ENCODE measurements at places on chromosomes 1 and 21.
A peak's percentile ranks its signal among the peaks of the same experiment; 100 is the strongest.

GRCh38 chr1:94531664-94532063 lies 9.9 kb downstream of the F3 start:
- DNase-seq = no peak

GRCh38 chr1:110872745-110873720 lies at the start of gene CD53:
CD53 (plus strand) TSS chr1:110873148; CDS start chr1:110891409, 18,261 bp downstream.
- no peak for DNase-seq

DNA sequence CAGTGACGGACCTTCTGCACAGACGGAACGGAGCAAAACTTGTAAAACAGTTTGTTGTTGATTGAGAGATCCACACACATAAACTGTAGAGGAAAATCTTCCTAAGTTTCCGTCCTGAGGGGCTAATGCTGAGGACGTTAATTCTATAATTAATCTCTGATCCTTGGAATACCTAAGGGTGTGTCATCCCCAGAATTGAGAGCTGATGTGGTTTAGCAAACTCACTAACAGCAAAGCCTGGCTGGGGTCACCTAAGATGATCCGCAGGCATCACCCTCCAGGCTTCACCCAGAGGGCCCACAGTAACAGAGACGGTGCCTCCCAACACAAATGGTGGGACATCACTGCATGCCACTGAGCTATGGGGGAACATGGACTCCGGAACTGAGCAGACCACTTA lies 97.5 kb downstream of the SMYD2 start:
- DNase-seq = no peak

DNA sequence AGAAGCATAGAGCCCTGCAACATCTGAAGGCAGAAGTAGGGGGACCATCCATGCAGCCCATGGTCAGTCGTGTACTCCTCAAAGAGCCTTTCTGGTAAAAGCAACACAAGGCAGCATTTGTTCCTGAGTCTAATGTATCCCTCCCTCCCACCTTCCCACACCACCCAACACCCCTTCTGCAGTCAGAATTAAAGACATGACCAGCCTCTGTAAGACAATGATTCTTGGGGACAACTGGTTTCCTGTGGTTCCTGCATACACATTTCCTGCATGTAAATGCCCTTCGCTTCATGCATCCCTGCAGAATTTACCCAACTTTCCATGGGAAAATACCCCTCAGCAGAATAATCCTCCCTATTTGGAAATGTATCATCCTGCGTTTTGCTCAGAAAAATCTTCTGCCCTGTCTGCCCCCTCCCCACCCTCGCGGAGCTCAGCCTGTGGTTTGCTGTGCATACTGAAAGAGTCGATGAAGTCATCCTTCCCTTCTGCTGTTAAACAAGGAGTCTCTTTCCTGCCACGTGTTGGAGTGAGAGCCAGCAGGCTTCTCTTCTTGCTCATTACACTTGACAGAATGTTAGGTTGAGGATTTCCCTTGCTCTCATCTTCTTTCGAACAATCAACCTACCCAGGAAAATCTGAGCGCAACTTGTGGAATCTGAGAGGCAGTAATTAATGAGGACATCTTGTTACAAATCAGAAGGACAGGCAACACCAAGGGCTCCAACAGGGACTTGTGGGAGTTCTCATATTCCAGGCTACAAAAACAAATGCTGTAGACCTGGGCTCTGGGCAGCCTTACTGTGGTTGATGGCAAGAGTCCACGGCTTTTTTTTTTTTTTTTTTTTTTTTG lies 4.7 kb downstream of the TNN start:
- DNase-seq = peak; percentile 73

- no peak for DNase-seq
Measured at GRCh38 chr1:147717706-147718097, 42.7 kb downstream of the GJA5 start.

GRCh38 chr1:21716169-21716568 lies 47.0 kb upstream of the RAP1GAP start:
- no peak for DNase-seq

GRCh38 chr1:87106867-87107266 lies 192.4 kb downstream of the HS2ST1 start:
- no peak for DNase-seq

DNA sequence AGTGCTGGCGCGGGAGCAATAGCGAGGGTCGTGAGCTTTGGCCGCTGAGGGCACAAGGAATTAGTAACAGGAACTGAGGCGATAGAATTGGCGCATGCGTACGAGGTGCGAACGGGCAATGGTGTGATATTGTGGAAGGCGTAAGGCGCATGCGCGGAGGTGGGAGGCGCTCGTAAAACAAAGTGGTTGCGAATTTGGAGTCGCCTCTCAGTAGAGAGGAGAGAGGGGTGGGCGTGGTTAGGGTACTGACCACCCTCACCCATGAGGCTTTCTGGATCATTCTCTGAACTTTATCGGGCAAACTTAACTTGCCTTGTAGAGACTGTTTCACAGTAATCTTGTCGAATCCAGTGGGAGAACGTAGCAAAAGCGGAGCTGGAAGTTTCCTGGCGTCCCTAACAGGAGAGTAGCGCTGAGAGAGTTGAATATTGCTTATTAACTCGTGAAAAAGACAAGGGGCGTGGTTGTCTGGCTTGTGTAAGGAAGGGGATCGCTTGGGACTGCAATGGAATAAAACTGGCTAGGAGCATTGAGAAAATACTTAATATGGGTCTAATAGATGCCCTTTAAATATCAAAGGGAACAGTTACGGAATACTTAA lies 427 bp downstream of the CKS1B start:
- peak; percentile 98 for DNase-seq

DNA sequence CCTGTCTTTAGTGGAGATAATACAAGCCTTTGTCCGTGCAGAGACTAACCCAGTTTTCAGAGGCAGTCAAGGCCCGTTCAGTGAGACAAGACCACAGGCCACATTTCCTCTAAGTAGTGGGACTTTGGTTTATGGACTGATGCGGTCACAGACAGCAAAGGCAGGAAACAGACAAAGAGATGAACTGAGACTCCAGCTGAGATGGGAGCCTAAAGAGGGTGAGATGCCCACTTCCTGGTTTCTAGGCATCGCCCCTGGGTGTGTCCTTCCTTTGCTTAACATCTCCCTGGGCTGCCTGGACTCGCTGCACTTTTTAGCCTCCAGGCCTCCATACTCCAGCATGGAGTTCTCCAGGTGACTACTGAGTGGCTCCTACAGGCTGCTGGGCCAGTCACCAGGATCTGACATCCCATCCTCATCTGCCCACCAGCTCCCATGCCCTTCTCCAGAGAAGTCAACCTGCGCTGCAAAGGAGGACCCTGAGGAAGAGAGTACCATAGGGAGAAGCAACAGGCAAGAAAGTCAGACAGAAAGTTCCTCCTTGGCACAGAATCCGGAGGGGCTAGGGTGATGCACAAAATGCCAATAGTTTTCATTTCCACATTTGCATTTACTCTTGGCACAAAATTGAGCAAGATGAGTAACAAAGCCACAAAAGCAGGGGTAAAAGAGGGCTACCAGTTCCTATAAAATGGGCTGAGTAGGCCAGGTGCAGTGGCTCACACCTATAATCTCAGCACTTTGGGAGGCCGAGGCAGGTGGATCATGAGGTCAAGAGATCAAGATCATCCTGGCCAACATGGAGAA lies 15.1 kb downstream of the THEMIS2 start:
- DNase-seq = no peak

DNA sequence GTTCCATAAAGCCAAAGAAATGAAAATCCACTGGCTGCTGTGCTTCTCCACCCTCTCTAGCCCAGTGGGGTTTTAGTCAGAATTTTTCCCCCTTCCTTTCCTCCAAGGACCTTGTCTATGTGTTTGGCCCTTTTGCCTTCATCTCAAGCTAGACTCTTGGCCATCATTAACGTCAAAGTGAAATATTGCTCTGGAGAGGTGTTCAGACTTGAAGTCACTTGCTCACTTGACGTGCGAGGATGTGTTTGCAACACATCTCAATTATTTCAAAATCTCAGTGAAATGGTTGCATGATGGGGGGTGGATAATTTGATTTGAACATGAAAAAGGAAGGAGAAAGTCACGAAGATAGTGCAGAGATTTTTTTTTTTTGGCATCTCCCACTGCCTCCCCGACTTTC lies 13.6 kb downstream of the EVA1C start:
- DNase-seq = no peak

DNA sequence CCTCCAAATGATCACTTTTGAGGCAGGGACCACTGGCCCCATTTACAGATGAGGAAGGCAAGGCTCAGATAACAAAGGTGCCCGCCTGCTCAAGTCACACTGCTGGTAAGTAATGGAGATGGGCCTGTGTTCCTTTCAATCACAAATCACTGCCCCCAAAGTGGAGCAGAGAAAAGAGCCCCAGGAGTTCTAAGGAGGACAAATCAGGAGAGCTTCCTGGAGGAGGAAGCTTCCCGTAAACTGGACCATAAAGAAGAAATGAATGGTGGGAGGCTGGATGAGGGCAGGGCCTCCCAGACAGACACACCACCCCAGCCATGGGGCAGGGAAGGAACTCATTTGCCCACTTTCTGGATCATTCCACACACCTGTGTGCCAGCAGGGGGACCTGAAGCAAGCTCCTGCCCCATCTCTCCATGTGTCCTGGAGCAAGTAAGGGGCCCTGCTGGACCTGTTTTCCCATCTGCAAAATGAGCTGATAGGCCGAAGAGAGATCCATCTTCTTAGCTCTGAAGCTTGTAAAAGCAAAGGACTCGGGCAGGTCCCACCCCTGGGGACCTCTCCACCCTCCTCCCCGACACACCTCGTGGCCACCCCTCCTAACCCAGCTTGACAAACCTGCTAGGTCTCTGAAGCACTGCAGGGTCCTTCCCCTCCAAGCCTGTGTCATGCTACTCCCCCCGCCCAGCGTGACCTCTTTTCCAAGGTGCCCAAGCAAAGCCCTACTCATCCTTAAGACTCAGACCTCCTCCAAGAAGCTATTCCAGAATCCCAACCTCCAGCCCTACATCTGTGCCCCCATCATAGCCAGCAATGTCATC lies 5.5 kb downstream of the LAPTM5 start:
- no peak for DNase-seq

GRCh38 chr1:60564916-60565750 lies 491.6 kb upstream of the C1orf87 start:
- DNase-seq = no peak

GRCh38 chr1:83796409-83796808 lies 202.5 kb downstream of the TTLL7 start:
- DNase-seq = no peak

DNA sequence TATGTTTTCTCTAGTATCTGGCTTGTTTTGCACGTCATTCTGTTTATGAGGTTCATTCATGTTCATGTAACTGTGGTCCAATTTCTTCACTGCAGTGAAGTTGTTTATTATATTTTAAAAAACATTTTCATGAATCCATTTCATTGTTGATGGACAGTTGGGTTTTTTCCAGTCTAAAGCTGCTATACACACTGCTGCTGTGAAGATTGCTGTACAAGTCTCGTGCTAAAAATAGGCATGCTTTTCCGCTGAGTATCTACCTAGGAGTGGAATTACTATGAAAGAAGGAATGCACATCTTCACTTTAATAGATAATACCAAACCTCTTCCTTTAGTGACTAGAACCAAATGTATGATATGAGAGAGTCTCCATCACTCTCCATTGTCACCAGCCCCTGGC lies 49.0 kb upstream of the ETS2 start:
- peak; percentile 59 for DNase-seq

DNA sequence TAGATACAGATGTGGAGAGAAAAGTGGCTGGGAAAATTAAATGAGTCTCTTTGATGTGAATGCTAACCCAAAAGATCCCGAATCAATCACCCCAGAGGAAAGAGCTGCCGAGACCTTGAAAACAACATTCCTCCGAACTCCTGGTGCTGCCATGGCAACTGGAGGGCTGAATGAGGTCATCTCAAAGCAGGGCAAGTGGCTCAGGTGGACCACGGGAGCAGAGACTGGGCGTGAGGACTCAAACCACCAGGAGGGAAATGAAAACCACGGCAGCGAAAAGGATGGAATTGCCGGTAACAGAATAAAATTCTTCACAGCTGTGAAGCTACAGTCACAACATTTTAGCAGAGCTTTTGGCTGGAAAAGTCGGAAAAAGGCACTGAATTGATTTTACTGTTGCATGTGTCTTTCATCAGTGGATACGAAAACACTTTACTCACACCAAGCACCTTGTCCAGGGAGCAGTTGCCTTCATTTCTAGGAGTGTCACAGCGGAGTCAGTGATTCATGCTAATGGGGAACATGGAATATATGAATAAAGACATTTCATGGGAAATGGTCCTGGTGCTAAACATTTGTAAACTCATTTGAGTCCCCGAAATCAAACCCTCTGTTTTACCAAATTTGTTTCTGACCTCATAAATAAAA lies 23.2 kb upstream of the BECN2 start:
- peak; percentile 51 for DNase-seq

- DNase-seq = no peak
Measured at GRCh38 chr1:154342836-154343472, 17.6 kb downstream of the ATP8B2 start.

Data from hepatocyte (in vitro differentiated cells).